ENCODE measurements at places on chromosomes 1 and 21. TPM values are rescaled to one million over a fixed set of nuclear protein-coding genes. Genes with fewer than 3 reads are reported as not detected.
A peak's percentile ranks its signal among the peaks of the same experiment; 100 is the strongest.

- peak; percentile 34 for DNase-seq
Measured at GRCh38 chr1:62687421-62687902, 724 bp downstream of the DOCK7 start.

GRCh38 chr1:208728815-208729214, 484.6 kb upstream of the PLXNA2 start:
- DNase-seq: no peak

DNA sequence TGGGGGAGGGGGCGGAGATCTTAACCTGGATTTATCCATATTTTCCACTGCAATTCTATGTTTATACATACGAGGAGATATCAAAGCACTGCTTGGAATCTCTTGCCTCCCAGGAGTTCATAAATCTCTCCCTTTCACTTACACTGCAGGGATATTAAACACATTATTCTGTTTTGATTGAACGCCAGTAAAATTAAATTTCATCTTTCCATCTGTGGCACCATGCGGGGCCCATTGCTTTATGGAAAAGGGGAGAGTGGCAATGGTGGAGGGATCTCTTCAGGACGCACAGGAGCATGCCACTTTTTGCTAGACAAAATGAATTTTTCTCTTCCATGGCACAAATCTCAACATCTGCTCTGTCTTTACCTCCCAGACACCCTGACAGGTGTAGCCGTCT, 648.0 kb upstream of the PLXNA2 start:
- DNase-seq: no peak

GRCh38 chr1:55534565-55535121, 319.5 kb upstream of the USP24 start:
- DNase-seq: no peak

DNA sequence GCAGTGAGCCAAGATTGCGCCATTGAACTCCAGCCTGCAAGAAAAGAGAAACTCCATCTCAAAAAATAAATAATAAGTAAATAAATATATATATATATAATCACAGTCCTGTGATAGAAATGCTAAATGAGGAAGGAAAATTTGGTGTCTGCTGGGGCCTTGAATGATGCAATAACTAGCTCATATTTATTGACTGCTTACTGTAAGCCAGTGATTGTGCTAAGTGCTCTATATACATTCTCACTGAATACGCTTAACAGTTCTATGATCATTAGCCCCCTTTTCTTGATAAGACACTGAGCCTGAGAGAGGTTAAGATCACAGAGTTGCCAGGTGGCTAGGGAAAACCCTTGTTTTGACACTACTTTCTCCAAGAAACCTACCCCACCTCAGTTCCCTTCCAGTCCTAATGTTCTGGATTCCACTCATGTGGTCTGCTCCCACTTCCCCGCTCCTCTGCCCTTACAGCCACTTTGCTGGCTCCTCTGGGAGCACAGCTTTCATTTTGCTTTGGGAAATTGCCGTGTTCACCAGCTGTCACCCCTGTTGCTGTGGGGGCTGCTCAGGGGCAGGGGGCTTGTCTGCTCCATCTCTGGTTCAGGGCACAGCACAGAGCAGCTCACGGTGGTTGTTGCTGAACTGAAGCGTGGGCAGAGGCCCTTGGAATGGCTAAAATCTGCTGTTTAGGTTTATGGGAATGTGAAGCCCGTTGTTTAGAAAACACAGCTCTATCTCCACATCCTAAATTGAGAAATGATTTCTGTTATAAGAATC, 2.5 kb upstream of the BMP8A start:
- DNase-seq: no peak

DNA sequence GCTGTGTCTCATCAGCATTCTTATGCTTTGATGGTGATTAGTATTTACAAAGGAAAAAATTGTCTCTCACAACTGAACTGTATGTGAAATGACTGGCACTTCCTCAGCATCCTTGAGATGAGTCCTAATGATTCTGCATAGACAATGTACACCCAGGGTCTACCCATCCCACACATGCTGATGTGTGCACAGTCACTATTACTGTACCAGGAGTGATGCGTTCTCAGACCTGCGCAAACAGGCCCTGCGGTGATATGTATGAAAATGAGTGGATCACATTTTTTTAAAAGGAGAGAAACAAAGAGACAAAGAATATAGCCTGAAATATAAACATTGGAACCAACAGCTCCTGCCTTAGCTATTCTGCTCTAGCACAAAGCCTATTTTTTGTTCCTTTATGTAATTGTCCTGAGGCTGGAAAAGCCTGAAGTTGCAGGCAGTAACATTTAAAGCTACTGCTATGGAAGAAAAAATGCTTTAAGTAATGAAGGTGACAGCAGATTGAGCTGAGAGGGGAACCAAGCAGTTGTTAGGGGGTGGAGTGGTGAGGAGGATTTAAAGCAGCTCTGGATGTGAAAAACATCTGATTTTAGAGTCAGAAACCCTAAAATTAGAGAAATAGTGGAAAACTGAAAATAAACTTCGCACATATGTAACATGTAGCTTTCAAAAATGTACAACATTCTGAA, 5.5 kb downstream of the RCAN1 start:
- no peak for DNase-seq

The TEX38 gene
- not detected for total RNA-seq

The SPRR2D gene
- total RNA-seq: 11.3 TPM

The FCRL2 gene
- 0.20 TPM for total RNA-seq

The ATAD3A gene
- 11.9 TPM for total RNA-seq
